ENCODE measurements at places on chromosomes 2 and 18. TPM values are rescaled to one million over a fixed set of nuclear protein-coding genes. Genes with fewer than 3 reads are reported as not detected.

GRCh38 chr18:56235481-56236013, 402.8 kb downstream of the TXNL1 start:
- DNase-seq, result no peak

- no peak for DNase-seq
Measured at GRCh38 chr2:21231985-21232384, 108.2 kb downstream of the TDRD15 start.

GRCh38 chr2:11551569-11552259, 17.9 kb downstream of the GREB1 start:
- DNase-seq, result peak; percentile 46

DNA sequence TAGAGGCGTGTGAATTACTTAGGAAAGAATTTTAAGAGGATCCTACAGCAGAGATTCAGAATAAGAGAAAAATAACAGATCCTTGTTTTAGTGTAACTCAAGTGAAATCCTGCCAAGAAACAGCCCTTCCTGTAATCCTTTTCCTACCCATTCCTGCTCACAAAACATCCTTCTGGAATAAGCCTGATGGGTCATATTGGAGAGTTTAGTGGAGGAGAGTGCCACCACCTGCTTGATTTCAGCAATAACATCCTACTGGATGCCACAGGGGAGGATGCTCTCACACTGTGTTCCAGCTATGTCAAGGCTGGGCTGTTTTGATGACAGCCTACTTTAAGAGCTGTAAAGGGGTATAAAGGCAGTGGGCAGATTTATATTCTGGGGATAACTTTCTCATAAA, 54.8 kb upstream of the CCDC178 start:
- no peak for DNase-seq

DNA sequence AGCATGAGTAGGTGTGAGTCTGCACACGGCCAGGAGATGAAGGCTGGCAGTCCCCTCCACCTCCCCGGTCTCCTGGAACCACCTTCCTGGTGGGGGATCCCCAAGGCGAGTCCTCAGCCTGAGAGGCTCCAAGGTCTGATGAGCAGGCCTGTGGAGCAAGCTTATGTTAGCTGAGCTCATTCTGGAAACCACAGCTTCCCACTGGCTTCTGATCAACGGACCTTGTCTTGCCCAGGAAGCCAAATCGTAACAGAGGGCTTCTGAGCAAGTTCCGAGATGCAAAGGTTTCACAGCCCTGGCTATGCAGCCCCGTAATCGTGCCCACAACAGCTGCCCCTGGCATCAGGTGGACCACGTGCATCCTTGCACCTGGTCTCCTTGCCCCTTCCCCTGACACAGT, 28.8 kb upstream of the GPR55 start:
- no peak for DNase-seq

- no peak for DNase-seq
Measured at GRCh38 chr2:186299610-186300009, 186.4 kb upstream of the ZC3H15 start.

GRCh38 chr18:498931-499775, 1.3 kb downstream of the COLEC12 start:
- no peak for DNase-seq

GRCh38 chr2:57987835-57988573, 58.6 kb upstream of the VRK2 start:
- no peak for DNase-seq

POTEF gene
- 0.05 TPM for polyA plus RNA-seq

GRCh38 chr2:15170070-15170775, 390.9 kb downstream of the NBAS start:
- DNase-seq, result no peak

DNA sequence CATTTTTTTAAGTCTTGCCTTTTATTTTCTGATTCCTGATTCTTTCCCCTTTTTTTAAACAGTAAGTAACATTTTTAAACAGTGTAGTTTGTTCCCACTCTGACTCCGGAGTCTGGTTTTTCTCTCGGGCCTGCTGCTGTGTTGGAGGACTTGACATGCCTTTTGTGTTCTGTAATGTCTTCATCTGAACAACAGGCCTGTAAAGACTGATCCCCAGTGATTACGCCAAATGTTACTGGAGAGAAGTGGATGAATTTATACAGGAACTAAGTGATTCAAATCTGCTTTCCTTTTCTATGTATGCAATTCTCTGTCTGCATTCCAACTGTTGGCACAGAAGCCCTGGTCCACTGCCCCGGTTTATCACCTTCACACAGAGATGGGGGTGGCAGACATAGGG, 54.3 kb upstream of the RMDN2 start:
- DNase-seq, result no peak

- DNase-seq, result no peak
Measured at GRCh38 chr2:9692456-9693195, 61.8 kb upstream of the YWHAQ start.

DNA sequence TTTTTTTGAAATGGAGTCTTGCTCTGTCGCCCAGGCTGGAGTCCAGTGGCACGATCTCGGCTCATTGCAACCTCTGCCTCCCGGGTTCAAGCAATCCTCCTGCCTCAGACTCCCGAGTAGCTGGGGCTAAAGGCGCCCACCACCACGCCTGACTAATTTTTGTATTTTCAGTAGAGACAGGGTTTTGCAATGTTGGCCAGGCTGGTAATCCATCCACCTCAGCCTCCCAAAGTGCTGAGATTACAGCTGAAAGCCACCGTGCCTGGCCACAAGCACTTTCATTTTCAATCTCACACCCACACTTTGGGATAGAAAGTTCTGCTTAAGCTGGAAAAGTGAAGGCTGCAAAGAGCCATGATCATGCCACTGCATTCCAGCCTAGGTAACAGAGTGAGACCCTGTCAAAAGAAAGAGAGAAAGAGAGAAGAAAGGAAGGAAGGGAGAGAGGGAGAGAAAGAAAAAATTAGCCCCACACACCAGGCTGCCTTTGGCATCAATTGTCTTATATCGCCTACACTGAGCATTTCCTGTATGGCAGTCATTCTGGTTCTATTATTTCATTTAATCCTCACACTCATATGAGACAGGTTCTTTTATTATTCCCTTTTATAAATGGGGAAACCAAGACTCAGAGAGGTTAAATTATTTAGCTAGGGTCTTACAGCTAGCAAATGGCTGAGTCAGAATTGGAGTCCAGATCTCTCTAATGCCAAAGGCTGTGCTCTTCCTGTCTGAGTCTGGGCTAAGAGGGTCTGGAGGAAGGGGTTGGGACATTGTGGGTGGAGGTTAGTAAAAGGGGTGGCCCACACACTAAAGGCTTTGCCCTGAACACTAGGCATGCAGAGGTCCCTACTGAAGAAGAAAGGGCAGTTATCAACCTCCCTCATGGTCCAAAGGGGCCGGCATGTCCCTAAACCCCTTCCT, 37.9 kb upstream of the PKDCC start:
- no peak for DNase-seq

C2orf74 gene
- 41.8 TPM for polyA plus RNA-seq

DSEL gene
- 0.17 TPM for polyA plus RNA-seq

CTLA4 gene
- polyA plus RNA-seq, result not detected

DNA sequence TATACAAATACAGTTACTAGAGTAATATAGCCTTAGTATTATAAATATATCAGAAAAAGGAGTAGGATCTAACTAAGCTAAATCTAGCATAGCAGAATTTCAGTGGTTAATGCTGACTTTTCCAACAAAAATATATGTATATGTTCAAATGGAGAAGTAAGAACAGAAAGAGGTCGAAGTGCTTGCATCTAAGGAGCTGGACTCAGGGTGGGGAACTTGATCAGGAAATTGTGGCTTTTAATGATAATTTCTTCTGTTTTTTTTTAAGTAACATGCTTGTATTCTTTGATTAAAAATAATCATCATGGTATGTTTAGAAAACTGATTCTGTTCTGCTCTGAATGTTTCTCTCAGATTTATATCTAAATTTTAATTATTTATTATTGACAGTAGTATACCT, 327.1 kb downstream of the GALNT13 start:
- DNase-seq, result no peak
